ENCODE measurements at places on chromosomes 7 and 10.

DNA sequence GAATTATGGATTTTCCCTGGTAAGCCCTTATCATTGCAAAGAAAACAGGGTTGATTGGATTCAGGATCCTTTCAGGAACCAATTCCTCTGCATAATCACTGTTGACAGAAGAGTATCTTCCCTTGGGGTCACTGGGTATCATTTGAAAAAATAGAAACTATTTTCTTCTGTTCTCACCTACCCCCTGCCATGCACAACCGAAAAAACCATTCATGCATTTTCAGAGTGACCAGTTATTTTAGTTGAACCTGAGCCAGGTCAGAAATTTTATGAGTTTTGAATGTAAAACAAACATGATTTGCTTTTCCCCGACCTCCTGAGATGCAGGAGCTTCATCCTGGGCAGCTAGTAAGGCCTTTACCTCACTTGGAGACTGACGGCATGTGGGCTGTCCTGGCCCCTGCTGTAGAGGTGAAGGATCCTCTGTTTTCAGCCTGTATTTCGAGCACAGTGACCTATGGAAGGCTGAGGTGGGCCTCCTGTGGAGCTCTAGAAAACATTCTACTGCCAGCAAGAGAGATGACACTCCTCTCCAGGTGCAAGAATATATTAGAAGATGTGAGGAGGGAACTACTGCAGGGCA lies 30.1 kb downstream of the TMEM178B start:
- DNase-seq = no peak

DNA sequence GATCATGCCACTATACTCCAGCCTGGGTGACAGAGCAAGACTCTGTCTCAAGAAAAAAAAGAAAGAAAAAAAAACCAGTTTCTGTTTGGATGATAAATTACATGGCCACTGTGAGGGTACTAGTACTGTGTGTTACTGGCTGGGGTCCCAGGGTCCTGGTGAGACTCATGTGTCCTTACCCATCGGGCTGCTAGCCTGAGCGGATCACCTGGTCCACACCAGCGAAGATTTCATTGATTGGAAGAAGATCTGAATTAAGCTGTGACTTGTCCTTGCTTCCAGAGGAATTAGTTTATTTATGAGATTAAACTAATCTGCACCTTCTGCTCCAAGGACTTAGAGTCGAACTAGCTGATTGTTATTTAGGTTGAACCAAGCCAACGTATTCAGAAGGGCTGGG lies 40.0 kb upstream of the BAMBI start:
- DNase-seq = no peak

DNA sequence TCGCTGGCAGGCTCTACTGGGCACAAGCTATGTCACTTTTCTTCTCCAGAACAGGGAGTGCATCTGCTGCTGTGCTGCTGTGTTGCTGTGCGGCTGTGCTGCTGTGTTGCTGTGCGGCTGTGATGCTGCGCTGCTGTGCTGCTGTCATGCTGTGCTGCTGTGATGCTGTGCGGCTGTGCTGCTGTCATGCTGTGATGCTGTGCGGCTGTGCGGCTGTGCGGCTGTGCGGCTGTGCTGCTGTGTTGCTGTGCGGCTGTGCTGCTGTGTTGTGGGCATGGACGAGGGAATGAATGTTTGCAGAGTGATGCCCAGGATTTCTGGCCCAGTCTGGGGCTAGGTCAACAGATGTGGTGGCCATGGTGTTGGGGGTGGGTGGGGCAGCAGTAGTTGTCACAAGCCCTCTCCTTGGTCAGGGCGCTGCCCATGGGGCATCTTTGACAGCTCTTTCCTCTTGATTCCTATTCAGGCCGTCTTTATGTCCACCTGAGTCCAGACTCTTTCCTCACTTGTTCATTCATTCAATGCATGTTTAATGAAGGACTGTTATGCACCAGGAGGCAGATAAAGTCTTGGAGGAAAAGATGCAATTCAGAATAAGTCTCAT lies 55.6 kb downstream of the C10orf120 start:
- no peak for DNase-seq

DNA sequence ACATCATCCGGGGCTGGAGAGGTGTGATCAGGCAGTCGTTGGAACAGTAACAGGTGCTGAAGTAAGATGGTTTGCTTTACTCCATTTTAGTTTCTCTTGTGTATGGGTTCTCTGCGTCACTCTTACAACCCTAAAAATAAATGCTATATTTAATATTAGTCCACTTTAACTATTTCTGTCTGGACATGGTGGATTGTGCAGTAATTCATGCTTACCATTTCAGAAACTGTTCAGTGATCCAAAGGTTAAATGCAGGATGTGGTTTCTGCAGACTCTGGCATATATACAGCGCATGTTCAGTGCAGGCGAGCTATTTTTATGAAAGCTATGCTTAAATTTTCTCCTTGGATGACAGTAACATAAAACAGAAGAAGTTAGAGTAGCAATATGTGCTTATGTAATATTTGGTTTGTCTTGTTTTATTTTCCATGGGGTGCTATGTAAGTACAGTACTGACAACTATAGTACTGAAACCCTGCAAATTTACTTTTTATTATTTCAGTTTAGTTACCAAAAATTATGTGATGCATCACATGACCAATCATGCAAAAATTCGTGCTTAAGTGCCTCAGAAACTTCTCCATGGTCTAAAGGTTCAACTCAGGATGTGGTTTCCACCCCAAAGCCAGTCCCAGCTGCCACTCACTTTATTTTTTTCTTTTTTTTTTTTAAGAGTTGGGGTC lies 46.6 kb upstream of the GRID1 start:
- peak; percentile 83 for DNase-seq

DNA sequence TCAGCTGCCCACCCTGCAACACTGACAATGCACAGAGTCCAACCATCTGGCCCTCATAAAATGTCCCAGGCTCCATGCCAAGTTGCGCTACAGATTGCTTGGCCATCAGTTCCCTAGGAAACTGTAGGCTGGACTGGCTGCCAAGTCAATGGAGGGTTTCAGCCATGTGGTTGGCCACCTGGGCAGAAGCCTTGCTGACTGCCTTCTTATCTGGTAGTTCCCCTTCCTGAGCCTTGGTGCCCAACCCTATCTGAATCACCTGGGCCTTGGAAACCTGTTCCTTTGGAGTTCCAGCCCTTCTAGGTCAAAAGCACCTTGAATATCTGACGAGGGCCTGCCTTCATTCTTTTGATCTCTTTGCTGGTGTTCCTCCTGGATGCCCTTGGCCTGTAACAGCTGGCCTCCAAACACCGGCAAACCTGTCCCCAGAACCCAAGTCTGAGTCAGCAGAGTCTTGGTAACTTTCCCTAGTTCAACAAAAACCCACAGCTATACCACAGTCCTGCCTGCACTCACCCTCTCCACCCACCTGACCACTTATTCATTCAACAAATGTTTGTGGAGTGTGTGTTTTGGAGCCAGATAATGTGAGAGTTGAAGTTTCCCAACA lies 37.4 kb upstream of the KDM7A start:
- DNase-seq = no peak

DNA sequence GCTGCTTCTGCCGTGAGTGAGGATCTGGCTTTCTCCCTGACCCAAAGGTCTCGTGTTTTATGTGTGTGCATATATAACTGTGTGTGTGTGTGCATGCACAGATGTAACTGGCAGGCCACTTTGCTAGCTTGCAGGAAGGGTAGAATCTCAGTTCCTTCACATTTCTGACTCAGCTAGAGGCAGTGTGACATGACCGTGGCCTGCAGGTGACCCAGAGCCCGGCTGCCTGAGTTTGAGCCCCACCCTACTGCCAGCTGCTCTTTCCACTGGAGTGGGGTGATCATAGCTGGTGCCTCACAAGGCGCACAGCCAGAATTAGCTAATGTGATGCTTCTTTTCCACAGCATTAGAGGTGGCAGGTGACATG lies 9.3 kb upstream of the MYL7 start:
- no peak for DNase-seq

GRCh38 chr7:86469680-86470295 lies 173.9 kb upstream of the GRM3 start:
- peak; percentile 78 for DNase-seq

GRCh38 chr7:2476298-2476697 lies at the start of gene GRIFIN:
GRIFIN (minus strand) TSS chr7:2476398; CDS start chr7:2476383, 15 bp downstream.
- DNase-seq = no peak

GRCh38 chr7:81383846-81384245 lies 386.0 kb downstream of the HGF start:
- DNase-seq = no peak

GRCh38 chr10:78765726-78766335 lies 302.9 kb upstream of the ZMIZ1 start:
- no peak for DNase-seq

Measured in suppressor macrophage (primary cell).